Activated T-cell treated with anti-CD3 and anti-CD28 coated beads, Interleukin-2, amount 50 U/mL, for 72 hours (primary cell): ENCODE measurements at places on chromosomes 12 and 14.
A peak's percentile ranks its signal among the peaks of the same experiment; 100 is the strongest.

- no peaks in the 10 kb centered on the region for H3K4me1 ChIP-seq
- H3K36me3 ChIP-seq: no peaks in the 10 kb centered on the region
- DNase-seq: no peak
- H3K4me3 ChIP-seq: no peak overlapping the region
- no peak overlapping the region for H3K27ac ChIP-seq
Measured at GRCh38 chr12:43277651-43278540, 274.1 kb downstream of the ADAMTS20 start.

GRCh38 chr12:130960058-130960457, 6.4 kb downstream of the ADGRD1 start:
- DNase-seq: no peak
- H3K27ac ChIP-seq: no peak overlapping the region
- H3K36me3 ChIP-seq: no peaks in the 10 kb centered on the region
- no peak overlapping the region for H3K4me3 ChIP-seq
- H3K27me3 ChIP-seq: peaks cover 5% of the 10 kb centered on the region

GRCh38 chr12:32532951-32533350, 133.6 kb downstream of the FGD4 start:
- H3K27ac ChIP-seq: no peak overlapping the region
- H3K4me1 ChIP-seq: peaks cover 15% of the 10 kb centered on the region
- H3K36me3 ChIP-seq: no peaks in the 10 kb centered on the region
- peaks cover 22% of the 10 kb centered on the region for H3K27me3 ChIP-seq
- DNase-seq: no peak

DNA sequence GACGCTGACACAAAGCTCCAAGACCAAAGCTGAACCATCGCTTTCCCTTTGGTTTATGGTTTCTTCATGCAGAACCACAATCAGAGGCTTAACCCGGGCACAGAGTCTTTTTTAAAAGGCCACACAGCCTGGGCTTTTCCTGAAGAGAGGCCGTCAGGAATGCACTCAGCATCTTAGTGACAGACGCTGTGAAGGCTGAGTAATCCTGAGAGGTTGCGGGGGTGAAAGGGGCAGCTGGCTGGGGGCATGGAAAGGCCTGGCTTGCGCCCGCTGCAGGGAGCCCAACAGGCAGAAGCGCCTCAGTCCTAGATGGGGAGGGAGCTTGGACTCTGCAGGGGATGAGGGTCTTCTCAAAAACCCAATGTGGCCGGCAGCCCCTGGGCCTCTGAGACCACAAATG, 13.6 kb downstream of the CTDSP2 start:
- H3K4me3 ChIP-seq: no peak overlapping the region
- DNase-seq: no peak
- peaks cover 82% of the 10 kb centered on the region for H3K4me1 ChIP-seq
- no peaks in the 10 kb centered on the region for H3K36me3 ChIP-seq

- H3K27ac ChIP-seq: peak overlapping the region; percentile 54
- no peak for DNase-seq
- H3K36me3 ChIP-seq: no peaks in the 10 kb centered on the region
- H3K4me3 ChIP-seq: no peak overlapping the region
Measured at GRCh38 chr12:32705783-32706182, 26.7 kb downstream of the DNM1L start.

DNA sequence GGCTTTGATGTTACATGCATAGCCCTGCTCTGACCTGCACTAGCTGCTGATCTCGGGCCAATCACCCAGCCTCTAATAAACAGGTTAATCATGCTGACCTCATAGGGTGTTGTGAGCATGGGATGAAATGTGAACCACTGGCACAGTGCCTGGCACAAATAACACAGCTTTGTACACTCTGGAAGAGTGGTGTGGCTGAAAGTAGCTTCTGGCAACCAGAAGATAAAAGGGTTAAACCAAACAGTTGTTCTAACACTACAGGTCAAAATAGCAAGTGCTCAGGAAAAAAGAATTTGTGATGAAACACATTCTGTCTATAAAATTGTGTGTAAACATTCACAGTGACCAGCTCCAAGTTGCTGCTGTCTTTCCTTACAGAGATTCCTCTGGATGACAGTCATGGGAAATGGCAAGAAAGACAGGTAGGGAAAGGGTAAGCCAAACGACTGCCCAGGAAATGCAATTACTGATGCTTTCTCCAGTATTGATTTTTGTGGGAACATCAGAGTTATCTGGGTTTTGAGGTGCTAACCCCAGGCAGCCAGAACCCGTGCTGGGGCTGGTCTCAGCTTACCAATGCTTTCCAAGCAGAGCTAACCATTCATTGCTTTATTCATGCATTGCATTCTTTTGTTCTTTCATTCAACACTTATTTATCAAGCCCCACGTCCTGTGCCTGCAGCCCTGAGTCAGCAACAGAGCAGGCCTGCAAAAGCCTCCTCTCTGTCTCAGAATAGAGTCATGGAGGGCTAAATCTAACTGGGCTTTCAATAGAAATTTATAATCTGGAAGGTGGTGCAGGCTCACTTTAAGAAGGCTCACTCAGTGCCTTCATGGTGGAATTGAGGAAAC, 38.1 kb upstream of the CAPRIN2 start:
- no peak overlapping the region for H3K27ac ChIP-seq
- H3K4me3 ChIP-seq: no peak overlapping the region
- peaks cover 37% of the 10 kb centered on the region for H3K27me3 ChIP-seq
- H3K36me3 ChIP-seq: peaks cover 3% of the 10 kb centered on the region
- DNase-seq: no peak

DNA sequence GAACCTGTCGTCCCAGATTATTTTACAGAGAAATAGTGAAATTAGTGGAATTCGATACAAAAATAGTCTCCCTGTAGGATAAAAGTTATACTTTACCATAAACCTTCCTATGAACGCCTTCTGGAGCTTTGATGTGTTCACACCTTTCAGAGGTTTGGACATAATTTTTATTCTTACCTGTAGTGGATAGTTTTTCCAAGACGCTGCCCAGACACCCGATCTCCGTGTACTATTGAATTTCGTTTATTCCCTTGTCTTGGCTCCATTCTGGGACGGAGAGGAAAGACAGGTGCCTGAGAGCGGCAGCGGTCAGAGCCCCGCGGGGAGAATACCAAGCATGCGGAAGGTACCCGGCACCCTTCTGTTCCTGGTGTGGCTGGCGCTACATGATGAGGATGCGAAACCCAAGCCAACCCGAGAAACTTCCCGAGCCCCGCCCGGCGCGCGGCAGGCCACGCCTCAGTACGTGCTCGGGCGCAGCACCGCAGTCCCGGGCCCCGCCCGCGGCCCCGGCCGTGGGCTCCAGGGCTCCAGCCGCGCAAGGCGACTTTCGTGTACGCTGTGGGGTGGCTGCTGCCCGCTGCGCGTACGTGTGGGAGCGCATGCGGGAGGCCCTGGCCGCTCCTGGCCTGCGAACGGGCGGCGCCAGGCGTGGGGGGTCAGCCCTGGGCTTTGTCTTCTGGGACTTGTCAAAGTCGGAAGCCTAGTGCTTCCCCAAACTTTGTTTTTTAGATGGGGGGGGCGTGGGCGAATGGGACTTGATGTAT, 11.3 kb upstream of the SNAPC1 start:
- peaks cover 13% of the 10 kb centered on the region for H3K36me3 ChIP-seq
- peak overlapping the region; percentile 87 for H3K4me3 ChIP-seq
- DNase-seq: peak; percentile 83
- peaks cover 30% of the 10 kb centered on the region for H3K4me1 ChIP-seq

DNA sequence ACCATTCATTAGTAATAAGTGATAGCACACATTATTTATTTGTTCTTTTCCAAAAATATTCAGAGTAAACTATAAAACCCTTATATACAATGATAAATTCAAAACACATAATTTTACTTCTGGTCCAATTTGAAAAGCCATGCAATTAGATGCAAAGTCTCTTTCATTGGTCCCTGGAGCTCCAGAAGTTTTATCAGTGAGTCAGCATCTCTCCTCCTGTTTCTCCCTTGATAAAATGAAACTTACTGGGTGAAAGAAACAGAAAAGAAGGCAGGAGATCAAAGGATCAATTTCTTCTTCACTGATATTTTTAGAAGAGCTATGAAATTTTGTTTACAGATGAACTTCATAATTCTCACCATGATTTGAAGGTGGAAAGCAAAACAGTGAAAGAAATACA, 47.5 kb downstream of the IFNG start:
- H3K4me3 ChIP-seq: no peak overlapping the region
- H3K4me1 ChIP-seq: peaks cover 9% of the 10 kb centered on the region
- no peaks in the 10 kb centered on the region for H3K36me3 ChIP-seq
- no peak for DNase-seq
- H3K27me3 ChIP-seq: no peaks in the 10 kb centered on the region
- H3K27ac ChIP-seq: no peak overlapping the region

- no peak for DNase-seq
- no peaks in the 10 kb centered on the region for H3K36me3 ChIP-seq
- no peaks in the 10 kb centered on the region for H3K4me1 ChIP-seq
- H3K27ac ChIP-seq: no peak overlapping the region
- no peaks in the 10 kb centered on the region for H3K27me3 ChIP-seq
Measured at GRCh38 chr14:56300495-56300894, 182.3 kb downstream of the PELI2 start.

GRCh38 chr14:54535126-54535525, 25.4 kb downstream of the CGRRF1 start:
- H3K27me3 ChIP-seq: no peaks in the 10 kb centered on the region
- no peak overlapping the region for H3K27ac ChIP-seq
- H3K36me3 ChIP-seq: peaks cover 3% of the 10 kb centered on the region
- no peak for DNase-seq
- H3K4me1 ChIP-seq: peaks cover 4% of the 10 kb centered on the region

- H3K4me1 ChIP-seq: no peaks in the 10 kb centered on the region
- no peak overlapping the region for H3K4me3 ChIP-seq
- H3K27me3 ChIP-seq: no peaks in the 10 kb centered on the region
- DNase-seq: no peak
- H3K36me3 ChIP-seq: no peaks in the 10 kb centered on the region
- no peak overlapping the region for H3K27ac ChIP-seq
Measured at GRCh38 chr12:72250346-72250745, 21.8 kb upstream of the TRHDE start.

- H3K27me3 ChIP-seq: no peaks in the 10 kb centered on the region
- H3K4me3 ChIP-seq: peak overlapping the region; percentile 79
- H3K27ac ChIP-seq: peak overlapping the region; percentile 95
Measured at GRCh38 chr12:47207340-47207717, 127.6 kb upstream of the AMIGO2 start.

DNA sequence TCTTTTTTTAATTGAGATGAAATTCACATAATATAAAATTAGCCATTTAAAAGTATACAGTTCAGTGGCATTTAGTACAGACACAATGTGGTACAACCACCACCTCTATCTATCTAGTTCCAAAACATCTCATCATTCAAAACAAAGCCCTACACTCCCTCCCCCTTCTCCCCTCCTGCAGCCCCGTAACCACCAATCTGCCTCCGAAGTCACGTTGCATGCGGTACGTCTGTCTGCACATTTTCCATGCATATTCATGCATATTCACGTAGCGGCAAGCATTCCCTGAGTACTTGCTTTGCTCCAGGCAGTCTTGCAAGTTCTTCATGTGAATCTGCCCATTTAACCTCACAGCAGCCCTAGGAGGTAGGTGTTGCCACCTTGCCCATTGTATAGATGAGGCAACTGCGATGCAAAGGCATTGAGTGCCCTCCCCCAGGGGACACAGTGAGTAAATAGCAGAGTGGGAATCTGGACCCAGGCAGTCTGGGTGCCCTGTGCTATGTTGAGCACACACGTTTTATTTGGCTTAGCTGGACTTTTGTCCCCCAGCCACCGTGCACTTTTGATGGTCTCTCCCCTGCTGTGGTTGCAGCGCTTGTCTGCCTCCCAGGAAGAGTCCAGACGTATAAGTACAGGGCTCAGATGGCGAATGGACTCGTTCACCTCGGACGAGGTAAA, 43.4 kb downstream of the RIN3 start:
- H3K27me3 ChIP-seq: peaks cover 6% of the 10 kb centered on the region
- H3K4me3 ChIP-seq: peak overlapping the region; percentile 72
- H3K36me3 ChIP-seq: peaks cover 5% of the 10 kb centered on the region
- DNase-seq: peak; percentile 32
- no peak overlapping the region for H3K27ac ChIP-seq

DNA sequence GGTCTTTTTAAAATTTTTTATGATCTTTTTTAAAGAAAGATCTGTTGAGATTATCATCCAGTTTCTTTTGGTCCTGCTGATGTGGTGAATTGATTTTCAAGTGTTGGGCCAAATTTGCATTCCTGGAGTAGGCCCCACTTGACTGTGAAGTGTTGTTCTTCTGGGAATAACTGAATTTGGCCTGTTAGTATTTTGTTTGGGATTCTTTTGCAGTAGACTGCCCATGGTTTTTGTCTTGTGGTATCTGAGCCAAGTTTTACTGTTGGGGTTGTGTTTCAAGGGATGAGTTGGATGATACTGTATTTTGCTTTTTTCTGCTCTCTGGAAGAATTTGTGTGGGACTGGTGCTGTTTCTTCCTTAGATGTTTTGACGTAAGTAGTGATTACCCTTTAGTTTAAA, 4.0 kb upstream of the SYCP3 start:
- DNase-seq: no peak
- no peaks in the 10 kb centered on the region for H3K27me3 ChIP-seq
- H3K4me1 ChIP-seq: no peaks in the 10 kb centered on the region
- H3K4me3 ChIP-seq: no peak overlapping the region
- no peaks in the 10 kb centered on the region for H3K36me3 ChIP-seq

- H3K27me3 ChIP-seq: no peaks in the 10 kb centered on the region
- H3K27ac ChIP-seq: no peak overlapping the region
- no peaks in the 10 kb centered on the region for H3K36me3 ChIP-seq
- DNase-seq: no peak
Measured at GRCh38 chr12:96623656-96624217, 134.4 kb downstream of the CFAP54 start.

DNA sequence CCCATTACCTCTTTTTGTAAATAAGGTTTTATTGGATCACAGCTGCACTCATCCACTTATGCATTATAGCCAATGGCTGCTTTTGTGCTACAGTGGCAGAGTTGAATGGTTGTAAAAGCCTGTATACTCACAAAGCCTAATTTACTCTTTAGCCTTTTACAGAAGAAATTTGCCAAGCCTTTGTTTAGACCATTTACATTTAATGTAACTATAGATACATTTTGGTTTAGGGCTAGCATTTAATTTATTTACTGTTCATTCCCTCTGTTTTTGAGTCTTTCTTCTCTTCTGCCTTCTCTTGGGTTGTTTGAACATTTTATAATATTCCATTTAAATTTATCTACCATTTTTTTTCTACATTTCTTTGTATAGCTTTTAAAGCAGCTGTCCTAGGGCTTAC, 217.1 kb upstream of the AMIGO2 start:
- peaks cover 50% of the 10 kb centered on the region for H3K4me1 ChIP-seq
- DNase-seq: no peak
- H3K36me3 ChIP-seq: peaks cover 21% of the 10 kb centered on the region
- no peaks in the 10 kb centered on the region for H3K27me3 ChIP-seq
